ENCODE measurements at places on chromosomes 3 and 15.

DNA sequence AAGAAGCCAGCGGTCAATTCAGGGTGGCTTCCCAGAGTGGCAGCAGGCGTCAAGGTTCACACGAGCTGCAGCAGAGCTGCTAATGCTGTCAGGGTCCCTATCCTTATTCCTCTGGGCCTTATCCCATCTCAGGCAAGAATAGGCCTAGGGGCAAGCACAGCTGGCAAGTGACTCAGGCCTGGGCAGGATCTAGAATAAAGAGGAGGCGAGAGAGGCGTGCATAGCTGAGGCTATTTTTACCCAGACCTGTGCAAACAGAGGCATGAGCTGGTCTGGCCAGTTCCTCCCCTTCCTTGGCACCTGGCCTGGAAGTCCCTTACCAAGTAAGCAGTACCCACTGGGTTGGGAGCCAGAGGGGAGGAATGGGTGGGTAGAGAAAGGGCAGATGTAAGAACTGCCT lies 12.2 kb upstream of the VIPR1 start:
- no peak for DNase-seq

GRCh38 chr3:183527428-183528379 lies 27.8 kb downstream of the KLHL6 start:
- no peak for DNase-seq

GRCh38 chr3:195597229-195597628 lies 13.5 kb upstream of the APOD start:
- no peak for DNase-seq

GRCh38 chr15:85142312-85142711 lies 160.7 kb downstream of the PDE8A start:
- DNase-seq = no peak

- no peak for DNase-seq
These were observed 266.0 kb upstream of the ICE2 start for GRCh38 chr15:60744826-60745460.

DNA sequence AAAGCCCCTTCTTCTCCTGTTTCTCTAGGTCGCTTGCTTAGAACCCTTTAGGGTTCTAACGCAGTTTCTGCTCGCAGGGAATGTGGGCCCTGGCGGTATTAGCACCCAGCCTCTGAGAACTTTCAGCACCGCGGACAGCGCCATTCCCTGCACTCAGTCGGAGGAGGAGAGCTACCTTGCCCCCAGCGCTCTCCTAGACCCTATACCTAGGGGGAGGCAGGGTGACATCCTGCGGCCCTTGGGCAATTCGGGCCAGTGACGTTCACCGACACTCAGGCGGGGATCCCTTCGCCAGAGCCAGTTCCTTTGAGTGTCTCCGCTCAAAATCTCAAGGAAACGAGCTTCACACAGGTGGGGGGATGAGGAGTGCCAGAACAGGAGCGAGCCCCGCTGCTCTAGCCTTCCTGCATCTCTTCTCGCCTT lies 1.3 kb downstream of the SLC7A14 start:
- no peak for DNase-seq

- DNase-seq = no peak
These were observed 29.4 kb upstream of the TIPARP start for GRCh38 chr3:156644958-156645357.
